ENCODE measurements at places on chromosomes 2 and 18.

DNA sequence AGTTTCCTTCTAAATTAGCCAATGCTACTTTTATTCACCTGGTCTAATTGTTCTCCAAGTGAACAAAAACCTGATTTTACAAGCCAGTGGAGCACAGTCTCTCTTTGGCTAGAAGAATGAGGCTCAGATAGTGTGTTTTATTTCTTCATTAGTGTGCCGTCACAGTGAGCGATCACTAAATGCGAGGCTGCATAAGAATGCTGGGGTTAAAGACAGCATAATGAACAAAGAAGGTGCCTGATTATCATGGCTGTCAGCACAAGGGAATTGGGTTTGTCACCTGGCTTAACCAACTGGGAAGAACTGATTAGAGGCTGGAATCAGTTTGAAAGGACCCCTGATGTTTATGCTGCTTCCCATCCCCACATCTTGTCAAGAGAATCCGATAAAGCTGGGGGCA is 76.4 kb downstream of the EPHA4 start:
- no peak for DNase-seq

DNA sequence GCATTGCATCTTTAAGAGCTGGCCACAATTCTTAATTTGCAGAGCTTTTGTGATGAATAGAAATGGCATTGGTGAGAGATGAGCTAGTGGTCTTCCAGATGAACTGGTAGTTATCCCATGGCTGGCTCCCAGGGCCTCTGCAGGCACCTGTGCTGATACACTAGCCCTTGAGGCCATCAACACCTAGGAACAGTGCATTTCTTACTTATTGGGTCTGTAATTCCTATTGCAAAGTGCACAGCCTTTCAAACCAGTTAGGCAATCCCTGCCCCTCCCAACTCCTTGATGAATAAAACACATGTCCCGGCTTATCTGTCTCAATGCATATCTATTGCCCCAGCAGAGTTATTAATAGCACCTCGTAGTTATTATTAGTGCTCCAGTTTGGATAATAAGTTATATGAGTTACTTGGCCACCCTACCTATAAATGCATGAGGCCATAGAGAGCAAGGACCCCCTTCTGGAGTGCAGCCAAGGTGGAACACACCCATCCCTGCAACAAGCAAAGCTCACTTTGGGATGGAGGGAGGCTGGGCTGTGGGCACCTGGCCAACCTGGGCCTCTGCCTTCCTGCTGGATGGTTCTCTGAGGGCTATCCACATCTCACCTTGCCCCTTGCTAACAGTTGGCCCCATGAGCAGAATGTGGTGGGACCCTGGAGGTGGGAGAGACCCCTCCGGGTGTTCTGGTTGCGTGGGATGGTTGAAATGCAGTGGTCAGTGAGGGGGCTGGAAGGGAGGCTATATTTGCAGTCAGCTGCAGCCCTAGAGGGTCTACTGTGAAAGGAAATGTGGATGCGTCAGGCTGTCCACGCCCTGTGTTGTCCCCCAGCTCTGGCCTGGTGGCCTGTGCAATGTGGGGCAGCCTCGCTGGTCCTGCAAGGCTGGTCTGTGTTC is 455.9 kb upstream of the HS6ST1 start:
- DNase-seq, result no peak

GRCh38 chr2:26251893-26252292 is 7.2 kb downstream of the HADHB start:
- DNase-seq, result no peak

DNA sequence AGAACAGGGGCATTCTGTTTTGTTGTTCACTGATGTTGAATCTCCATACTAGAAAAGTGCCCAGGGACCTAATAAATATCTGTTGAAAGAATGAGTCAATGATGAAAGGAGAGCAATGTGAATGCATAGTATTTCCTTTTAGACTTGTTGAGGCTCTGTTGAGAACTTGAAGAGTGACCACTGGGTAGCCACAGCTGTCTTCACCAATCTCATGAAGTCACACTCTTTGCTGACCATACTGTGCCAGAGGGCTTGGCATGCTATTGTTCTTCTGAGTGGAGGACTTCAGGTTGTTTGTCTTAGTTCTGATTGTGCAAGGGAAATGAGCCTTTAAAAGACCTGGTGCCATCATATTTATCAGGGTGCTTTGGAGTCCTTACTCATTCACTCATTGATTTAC is 41.6 kb upstream of the NT5C1B start:
- peak; percentile 48 for DNase-seq

GRCh38 chr2:173942861-173943523 is 22.2 kb downstream of the SP3 start:
- peak; percentile 68 for DNase-seq
